ENCODE measurements at places on chromosomes 4 and X.
A peak's percentile ranks its signal among the peaks of the same experiment; 100 is the strongest.

DNA sequence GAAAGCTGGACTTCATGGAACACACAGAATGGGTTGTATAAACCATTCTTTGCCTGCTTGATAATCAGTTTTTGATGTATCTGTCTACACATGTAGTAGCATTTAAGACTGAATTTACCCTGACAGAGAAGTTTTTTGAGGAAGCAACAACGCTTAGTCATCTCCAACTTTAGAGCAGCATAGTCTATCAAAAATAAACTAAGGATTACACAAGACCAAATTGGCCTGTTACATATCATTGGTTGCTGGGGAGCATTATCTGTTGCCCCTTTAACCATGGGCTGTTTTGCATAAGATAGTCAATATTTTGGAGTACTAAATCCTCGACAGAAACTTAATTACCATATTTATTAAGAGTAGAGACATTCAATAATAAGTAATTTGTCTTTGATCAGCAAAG, 347.4 kb downstream of the FAM47B start:
- DNase-seq = no peak

GRCh38 chr4:75549019-75549418, 6.8 kb upstream of the ODAPH start:
- no peak for DNase-seq

GRCh38 chr4:149521611-149522425, 293.8 kb downstream of the IQCM start:
- no peak for DNase-seq

GRCh38 chr4:101415962-101416361, 68.6 kb upstream of the PPP3CA start:
- no peak for DNase-seq

DNA sequence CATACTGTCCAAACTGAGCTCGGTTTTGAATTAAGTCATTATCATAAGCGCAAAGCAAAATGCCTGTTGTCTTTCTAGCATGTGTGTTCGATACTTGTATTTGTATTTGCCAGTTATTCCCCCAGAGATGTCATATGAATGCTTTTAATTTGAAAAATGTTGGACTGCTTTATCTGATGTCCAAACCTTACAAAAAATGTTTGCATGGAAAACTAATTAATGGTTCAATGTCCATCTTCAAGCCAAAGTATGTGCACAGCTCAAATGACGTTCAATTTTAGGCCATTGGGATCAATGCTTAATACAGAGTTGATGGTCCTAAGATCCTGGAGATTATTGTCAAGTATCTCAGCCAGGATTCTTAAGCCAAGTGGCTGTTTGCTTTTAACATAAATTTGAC, 17.2 kb upstream of the HPGDS start:
- no peak for DNase-seq

DNA sequence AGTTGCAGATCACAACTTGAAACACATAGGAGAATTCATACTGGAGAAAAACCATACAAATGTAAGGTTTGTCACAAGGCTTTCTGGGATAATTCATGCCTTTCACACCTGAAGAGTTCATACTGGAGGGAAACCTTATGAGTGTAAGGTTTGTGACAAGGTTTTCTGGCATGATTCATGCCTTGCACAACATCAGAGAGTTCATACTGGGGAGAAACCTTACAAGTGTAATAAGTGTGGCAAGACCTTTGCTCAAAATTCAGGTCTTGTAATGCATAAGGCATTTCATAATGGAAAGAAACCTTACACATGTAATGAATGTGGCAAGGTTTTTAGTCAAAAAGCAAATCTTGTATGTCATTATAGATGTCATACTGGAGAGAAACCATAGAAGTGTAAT, 58.8 kb upstream of the ENPEP start:
- no peak for DNase-seq

DNA sequence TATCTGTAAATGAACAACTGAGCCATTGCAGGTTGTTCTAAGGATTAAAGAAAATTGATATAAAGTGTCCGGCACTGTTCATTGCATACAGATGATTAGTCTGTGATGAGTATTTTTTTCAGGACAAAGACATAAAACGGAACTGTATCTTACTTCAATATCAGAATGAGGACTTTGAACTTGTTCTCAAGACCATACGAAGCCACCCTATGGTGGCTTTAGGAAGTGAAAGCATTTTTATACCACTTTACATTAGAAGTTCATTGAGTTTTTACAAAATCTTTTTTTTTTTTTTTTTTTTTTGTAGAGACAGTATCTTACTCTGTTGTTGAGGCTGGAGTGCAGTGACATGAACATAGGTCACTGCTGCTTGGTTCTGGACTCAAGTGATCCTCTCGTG, 45.2 kb upstream of the TRIM2 start:
- DNase-seq = peak; percentile 13

DNA sequence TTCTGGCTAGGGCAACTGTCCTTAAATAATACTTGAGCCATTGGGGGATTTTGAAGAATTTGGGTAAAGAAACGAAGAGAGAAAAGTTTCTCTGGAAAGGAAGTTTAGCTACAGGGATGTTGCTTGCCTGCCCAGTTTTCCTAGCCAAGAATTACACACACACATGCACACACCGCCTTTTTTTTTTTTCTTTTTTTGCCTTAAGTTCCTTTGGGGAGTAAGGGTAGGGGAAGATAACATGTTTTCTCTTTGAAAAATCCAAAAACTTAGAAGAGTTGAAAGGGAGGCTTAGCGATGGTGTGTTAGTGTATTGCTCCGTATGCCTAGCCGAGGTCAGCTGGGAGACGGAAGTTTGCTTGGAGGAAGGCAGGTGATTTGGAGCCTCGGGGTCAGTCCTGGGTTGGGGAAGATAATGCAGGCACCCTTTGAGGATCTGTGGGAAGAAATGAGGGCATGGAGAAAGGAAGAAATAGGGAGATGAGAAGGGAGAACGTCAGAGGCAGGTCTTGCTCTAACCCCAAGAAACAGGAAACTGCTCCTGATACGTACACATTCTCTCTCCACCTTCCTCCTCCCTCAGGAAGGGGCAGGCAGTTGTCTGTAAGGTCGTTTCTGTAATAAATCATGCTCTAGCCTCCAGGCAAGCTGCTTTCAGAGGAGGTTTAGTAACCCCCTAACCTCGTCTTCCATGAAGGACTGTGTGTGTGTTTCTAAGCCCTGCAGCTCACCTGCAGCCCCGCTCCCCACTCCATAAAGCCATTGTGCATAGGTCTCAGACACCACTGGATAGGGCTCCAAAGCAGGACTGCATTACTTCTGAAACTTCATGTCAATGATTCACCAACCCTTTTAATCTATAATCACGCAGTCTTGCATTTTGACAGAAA, 10.5 kb downstream of the KLF3 start:
- DNase-seq = no peak

- DNase-seq = no peak
These were observed 659.8 kb upstream of the DIPK2B start for GRCh38 chrX:45860450-45860849.

- DNase-seq = no peak
These were observed 11.1 kb upstream of the LNX1 start for GRCh38 chr4:53602390-53602789.

DNA sequence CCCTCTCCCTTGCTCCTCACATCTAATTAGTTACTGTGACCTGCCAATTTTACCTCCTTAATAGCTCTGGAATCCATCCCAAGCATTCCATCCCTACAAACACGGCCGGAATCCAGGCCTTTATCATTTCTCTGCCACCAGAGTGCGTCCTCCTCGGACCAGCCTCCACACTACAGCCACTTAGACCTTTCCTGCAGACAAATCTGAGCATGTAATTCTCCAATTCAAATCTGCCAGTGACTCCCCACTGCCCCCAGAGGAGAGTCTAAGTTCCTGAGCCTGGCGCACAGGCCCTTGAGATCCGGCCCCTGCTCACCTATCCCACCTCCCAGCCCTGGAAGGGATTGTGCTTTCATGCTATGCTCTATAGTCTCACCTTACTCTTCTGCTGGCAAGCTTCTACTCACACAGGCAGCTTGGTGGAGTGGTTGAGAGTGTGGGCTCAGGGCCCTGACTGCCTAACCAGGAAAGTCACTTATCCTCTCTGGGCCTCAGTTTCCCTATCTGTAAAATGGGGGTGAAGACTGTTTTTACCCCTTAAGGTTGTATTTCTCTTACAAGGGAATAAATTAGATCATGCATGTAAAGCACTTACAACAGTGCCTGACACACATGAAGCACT, 31.2 kb downstream of the PJA1 start:
- DNase-seq = no peak

All from CD4-positive, alpha-beta T cell treated with Interleukin-10 for 1 hour (primary cell).